Activated CD4-positive, CD25-positive, alpha-beta regulatory T cell treated with anti-CD3 and anti-CD28 coated beads, Interleukin-2, amount 50 U/mL, for 16 hours (primary cell): ENCODE measurements at places on chromosomes 1 and 21.

DNA sequence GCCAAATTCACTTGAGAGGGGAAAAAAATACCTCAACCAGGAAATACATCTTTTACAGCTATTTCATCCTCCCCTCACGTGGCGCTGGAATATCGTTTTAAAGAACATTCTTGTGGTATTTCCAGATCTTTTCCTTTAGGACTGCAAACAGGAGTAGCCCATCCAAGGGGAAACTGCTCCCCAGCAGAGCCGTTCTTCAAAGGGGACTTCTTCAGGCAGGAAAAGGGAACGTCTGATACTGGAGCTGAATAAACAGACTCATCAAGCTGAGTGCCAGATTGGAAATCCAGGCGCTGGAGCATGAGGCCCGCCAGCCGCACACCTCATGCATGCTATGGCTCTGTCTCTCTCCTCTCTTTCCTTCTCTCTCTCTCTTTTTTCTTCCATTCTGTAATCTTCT lies 34.0 kb upstream of the PROX1 start:
- no peak for DNase-seq

DNA sequence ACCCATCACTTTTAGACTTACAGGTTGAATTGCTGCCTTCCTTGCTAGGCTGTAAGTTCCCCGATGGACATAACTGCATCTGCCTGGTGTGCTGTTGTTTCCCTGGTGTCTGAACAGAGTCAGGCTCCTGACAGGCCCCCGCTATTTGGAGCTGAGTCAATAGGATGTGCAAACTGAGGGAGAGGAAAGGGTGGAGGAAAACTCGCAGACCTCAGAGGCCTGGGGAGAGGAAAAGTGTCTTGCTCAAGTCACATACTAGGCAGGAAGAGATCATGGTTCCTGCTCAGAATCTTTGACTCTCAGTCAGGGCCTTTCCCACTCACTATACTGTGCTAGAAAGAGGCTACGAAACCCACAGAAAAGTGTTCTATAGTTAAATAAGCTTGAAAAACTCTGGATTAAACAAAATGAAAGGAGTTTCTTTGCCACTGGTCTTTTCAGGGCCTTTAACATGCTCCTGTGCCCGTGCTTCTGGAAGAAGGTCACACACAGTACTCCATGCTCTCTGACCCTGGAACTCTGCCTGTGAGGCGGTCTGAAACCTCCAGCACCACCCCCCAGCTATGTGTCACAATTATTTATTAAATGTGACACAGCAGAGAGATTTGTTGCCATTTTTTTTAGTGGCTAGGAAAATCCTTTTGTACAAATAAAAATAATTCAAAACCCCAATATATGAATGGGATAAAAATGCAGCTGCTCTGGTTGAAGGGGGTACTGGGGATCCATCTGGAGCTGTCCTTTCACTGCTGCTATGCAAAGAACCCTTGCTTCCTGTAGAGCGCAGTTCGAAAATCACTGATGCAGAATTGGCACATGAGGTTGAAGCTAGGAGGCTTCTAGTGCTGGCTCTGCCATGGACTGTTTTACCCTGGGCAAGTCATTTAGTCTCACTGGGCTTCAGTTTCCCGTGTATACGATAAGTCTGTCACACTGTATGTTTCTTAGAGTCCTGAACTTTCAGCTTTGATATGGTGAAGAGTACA lies 20.1 kb upstream of the CDCP2 start:
- DNase-seq: no peak

DNA sequence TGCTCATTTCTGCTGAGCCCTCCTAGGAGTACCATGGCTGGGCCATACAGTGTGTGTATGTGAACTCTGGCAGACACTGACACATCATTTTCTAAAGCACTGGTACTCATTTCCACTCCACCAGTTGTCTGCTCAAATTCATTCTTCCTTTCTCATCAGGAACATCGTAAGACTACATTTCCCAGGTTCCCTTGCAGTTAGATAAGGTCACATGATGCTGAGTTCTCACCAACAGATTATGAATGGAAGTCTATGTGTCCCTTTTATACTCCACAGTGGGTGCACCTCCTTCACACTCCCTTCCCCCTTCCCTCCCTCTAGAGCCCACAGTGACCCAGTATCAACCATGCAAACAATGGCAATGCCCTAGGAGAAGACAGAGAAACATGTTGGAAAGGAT lies 38.3 kb upstream of the PAX7 start:
- DNase-seq: no peak

GRCh38 chr1:101236516-101237228 lies at the start of gene S1PR1:
Gene S1PR1, plus strand, starts transcription at chr1:101237019. Its CDS starts 1,966 bp downstream, at chr1:101238985.
- no peak for DNase-seq

DNA sequence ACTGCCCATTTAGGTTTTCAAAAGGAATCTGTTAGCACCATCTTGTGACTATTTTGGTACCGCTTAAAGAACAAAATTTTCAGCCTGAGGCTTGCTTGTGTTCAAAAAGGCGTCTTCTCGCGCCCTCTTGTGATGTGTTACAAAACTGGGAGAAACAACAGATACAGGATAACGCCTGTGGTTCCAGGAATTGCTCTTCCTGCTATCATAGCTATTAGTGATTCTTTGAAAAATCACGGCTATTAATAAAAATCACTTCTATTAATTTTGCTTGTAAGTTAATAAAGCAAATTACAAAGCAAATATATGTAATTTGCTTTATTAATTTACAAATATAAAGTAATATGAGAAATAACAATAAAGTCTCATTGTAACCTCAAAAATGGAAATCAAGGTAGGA lies 82.2 kb upstream of the ABCD3 start:
- no peak for DNase-seq

- no peak for DNase-seq
These were observed 165.1 kb downstream of the DAB1 start for GRCh38 chr1:57258557-57259325.

- DNase-seq: peak; percentile 35
These were observed at the start of gene IFNLR1 for GRCh38 chr1:24186993-24187790. Gene IFNLR1, minus strand, starts transcription at chr1:24187289. Its CDS starts 41 bp downstream, at chr1:24187248.

DNA sequence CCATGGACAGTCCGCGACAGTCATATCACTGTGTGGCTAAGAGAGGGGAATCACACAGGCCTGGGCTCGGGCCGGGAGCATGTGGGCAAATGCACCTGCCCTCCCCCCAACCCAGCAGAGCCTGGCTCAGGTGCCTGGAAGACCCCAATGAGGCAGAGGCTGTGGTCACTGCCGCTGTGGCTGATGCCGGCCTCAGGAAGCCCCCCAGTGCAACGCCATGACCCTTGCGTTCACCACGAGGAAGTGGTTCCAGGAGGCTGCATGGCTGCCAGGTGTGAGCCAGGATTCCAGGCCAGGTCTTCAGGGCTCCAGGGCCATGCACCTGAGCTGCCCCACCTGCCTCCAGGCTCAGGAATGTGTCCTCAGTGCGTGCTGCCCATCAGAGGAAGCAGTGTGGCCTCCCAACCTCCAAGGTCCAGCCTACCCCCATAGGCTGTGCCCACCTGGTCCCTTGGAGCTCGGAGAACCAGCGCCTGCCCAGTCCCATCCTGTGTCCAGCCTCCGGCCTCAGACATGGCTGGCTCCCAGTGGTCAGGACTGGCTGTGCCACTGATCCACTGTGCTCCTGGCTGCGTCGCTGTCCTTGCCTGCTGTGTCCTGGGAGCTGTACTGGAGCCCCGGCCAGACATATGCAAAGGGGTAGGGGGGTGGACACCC lies 8.0 kb downstream of the ARHGEF16 start:
- DNase-seq: no peak
